ENCODE measurements at places on chromosomes 16 and 17.

DNA sequence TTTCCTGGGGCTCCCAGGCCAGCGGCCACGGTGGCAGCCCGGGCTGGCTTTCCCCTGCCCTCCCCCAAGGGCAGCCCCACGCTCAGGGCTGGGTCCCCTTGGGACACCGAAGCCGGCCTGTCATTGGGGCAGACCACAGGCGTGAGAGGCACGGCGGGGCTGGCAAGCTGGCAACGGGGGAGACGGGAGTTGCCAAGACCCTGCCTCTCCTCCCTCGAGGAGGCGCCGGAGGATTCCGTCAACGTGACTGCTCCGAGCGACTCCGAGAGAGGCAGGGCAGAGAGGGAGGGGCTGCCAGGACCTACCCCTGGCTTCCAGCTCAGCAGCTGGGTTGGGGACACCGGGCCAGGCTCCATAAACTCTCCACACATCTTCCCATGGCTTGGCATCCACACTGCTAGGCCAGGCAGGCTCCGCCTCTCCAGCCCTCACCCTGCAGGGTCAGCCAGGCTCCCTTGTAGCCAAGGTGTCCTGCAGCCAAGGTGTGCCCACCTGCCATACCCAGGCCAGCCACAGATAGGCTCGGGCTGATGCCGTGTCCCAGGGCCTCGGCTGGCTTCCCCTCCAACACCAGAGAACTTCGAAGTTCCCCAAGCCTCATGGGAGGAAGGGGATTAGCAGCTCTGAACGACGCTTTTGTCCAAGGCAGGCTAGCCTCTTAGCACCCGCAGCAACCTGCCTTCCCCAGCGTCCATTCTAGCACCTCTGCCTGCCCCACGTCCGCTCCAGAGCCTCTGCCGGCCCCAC, 25.5 kb downstream of the TIMM22 start:
- DNase-seq = no peak

- DNase-seq = no peak
These were observed 6.1 kb downstream of the TMEM235 start for GRCh38 chr17:78237401-78238012.

- no peak for DNase-seq
These were observed 52.5 kb upstream of the DHX40 start for GRCh38 chr17:59512844-59513385.

DNA sequence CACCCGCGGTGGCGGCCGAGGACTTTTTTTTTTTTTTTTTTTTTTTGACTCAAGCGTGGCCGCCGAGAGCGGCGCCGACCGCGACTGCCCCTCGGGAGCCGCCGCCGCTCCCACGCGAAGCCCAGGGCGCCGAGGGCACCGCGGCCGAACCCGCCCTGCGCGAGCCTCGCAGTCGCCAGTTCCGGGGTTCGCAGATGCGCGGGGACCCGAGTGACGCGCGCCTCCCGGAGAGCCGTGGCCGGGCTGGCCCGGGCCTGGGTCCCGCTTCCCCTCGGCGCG, 1.1 kb downstream of the METRNL start:
- DNase-seq = no peak

DNA sequence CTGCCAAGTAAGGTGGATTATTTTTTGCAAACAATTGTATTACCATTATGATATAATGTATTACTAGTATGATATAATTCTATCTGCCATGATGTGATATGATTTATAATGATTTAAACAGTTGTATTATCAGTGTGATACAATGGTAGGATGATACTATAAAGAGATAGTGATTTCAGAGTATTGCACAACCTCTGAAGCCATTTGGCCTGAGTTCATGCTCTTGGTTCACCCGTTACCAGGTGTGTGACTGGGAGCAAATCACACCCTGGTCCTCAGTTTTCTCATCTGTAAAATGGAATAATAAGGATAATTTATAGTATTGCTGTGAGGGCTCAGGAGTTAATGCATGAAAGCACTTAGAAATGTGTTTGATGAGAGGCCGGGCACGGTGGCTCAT, 905.0 kb upstream of the RBFOX1 start:
- no peak for DNase-seq

GRCh38 chr17:38429476-38430100, 1.3 kb downstream of the ARHGAP23 start:
- DNase-seq = no peak

GRCh38 chr16:49639739-49640431, 216.0 kb downstream of the ZNF423 start:
- no peak for DNase-seq

- DNase-seq = no peak
These were observed 17.4 kb downstream of the WNT9B start for GRCh38 chr17:46868689-46869187.

- no peak for DNase-seq
These were observed 1.6 kb downstream of the MYO1D start for GRCh38 chr17:32875230-32875917.

DNA sequence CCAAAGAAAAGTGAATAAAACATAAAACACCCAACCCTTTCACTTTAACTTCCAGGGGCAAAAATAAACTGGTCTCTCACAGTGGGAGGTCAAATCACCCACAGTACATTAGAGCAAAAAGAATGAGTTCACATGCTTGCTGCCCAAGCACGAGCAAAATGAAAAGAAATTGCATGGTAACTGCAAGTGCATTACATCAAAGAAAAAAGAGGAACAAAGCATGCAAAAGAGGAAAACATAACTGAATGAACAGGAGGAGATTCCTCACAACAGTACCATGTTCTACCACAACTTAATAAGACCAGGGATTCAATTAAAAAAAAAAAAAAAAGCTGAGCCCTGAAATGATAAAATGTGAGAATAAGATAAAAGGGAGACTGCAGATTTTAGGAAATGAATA, 12.3 kb downstream of the DNAH2 start:
- no peak for DNase-seq

- no peak for DNase-seq
These were observed 28.8 kb downstream of the PRKCA start for GRCh38 chr17:66331038-66331816.

GRCh38 chr17:58527306-58527705, 12.9 kb upstream of the MTMR4 start:
- DNase-seq = no peak

DNA sequence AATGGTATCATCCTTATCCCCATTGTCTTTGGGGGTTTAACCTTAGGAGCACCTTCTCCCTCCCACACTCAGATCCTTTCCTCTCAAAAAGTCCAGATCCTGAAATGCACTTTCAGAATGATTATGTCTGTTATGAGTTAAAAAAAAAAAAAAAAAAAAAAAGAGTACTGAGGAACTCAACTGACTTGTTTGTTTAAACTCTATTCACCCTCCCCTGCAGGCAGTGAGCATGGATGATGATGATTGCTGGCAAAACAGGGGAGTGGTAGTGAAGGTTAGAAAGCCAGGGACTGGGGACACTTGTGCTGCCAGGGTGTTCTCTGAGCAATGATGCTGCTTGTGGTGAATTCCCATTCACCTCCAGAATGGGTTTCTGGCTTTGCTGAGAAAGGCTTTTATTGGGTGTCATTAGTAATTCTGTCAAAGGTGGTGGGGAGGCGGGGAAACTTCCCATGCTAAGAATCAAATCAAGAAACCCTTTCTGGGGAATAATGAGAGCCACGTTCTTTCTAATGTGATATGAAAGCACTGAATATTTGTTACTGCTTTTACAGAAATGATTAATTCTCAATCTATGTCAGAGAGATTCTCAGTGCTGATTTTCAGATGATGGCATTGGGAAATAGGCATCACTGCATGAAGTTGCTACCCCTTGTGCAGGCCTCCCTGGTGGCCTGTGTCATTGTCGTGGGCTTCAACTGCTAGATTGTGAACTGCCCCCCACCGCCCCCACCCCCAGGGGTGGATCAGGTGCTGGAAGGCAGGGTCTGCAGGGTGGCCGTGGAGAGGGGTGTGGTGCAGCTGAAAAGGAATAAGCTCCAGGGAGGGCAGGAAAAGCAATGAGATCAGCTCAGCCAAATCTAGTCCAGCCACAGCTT, 14.1 kb downstream of the CCL4 start:
- no peak for DNase-seq

DNA sequence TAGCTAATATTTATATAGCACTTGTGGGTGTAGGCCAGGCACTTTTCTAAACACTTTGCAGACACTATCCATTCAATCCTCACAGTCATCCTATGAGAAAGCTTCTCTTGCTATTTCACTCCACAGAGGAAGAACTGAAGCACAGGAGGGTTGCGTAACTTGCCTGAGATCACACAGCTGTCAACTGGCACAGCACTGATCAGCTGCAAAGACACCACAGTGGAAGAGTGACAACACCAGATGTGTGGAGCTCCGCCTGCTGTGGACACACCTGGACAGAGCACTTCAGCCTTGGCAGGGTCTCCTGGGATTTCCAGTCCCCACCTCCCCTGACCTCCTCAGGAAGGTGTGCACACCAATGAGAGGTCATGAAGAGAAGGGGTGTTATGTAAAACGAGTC, 13.3 kb upstream of the CNEP1R1 start:
- no peak for DNase-seq

GRCh38 chr17:66904760-66905624, 59.5 kb upstream of the CACNG4 start:
- DNase-seq = no peak

DNA sequence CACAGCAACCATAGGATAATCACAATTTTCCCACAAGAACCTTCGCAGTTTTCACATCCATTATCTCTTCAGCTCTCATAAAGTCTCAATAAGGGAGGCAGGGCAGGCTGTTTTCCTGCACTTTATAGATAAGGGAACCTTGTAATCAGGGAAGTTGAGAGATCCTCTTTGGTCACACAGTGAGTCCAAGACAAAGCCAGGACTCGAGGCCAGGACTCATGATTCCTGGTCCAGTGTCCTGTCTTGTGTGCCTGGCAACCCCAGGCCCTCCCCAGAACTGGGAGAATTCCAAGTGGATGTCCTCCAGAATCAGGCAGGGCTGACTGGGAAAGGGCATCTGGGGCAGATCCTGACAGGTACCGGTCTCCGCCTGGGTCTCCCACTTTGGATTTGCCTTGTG, 23.1 kb upstream of the PHF12 start:
- DNase-seq = no peak

- DNase-seq = no peak
These were observed 370 bp downstream of the EVPL start for GRCh38 chr17:76026714-76027158.

GRCh38 chr17:13541032-13541480, 60.7 kb downstream of the HS3ST3A1 start:
- DNase-seq = no peak

DNA sequence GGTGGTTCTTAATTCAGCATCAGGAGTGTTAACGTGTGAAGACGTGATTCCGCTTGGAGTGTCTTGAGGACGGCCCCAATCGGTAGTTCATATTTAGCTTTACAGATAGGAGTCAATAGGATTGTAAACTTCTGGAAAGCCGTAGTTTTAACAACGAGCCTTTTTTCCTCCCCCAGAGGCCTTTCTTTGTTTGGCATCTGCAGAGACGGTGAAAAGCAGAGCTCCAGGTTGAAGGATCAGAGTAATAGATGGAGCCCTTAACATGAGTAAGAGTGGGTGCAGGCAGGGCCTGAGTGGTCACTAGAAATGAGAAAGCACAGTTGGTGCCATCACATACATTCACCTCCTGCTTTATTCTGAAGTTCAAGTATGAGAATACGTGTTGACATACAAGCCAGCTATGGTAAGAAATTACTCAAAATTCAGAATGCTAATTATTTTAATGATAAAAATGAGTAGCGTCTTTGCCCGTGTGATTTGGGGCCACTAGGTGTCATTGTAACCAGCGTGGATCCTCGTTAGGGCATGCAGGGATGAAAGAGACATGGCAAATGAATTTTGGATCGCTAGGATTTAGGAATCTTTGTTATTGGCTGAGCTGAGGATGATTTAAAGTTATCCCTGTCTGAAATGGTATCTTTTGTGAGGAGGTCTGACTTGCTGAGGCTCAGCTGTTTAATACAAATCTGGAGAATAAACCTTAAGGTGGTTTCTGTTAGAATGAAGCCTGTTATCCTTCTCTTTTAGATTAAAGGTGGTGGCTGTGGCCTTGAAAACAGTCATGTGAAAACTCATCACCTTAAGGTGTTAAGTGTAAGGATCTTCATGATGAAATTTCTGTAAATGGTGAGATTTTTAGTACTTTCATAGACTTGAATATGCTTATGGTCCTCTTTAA, 18.6 kb downstream of the PRCD start:
- no peak for DNase-seq

GRCh38 chr16:17983847-17984639, 352.5 kb downstream of the NPIPA8 start:
- no peak for DNase-seq

- DNase-seq = no peak
These were observed 107.1 kb downstream of the SNX29 start for GRCh38 chr16:12083631-12084030.

DNA sequence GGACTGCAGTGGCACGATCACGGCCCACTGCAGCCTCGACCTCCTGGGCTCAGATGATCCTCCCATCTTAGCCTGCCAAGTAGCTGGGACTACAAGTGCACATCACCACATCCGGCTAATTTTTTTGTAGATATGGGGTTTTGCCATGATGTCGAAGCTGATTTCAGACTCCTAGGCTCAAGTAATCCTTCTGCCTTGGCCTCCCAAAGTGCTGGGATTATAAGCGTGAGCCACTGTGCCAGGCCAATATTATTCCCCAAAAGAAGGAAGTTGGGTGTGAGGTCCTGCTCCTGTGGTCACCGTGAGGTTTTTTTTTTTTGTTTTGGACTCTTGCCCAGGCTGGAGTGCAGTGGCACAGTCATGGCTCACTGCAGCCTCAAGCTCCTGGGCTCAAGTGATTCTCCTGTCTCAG, 1.5 kb downstream of the AMZ2 start:
- no peak for DNase-seq

- peak; percentile 32 for DNase-seq
These were observed 621 bp downstream of the CEP95 start for GRCh38 chr17:64507413-64507782.

GRCh38 chr17:47240806-47241205, 12.8 kb upstream of the ITGB3 start:
- DNase-seq = no peak

GRCh38 chr17:63967953-63968352, 4.8 kb downstream of the SCN4A start:
- DNase-seq = no peak

Data from effector memory CD8-positive, alpha-beta T cell (primary cell).